HFFc6 (cell line): ENCODE measurements at places on chromosomes 6 and 20.
A peak's percentile ranks its signal among the peaks of the same experiment; 100 is the strongest.

- H3K27me3 ChIP-seq: no peaks in the 10 kb centered on the region; the same call in 1 of the 2 replicates
- H3K27ac ChIP-seq: peak overlapping the region; percentile 83
- peaks cover 23% of the 10 kb centered on the region for H3K4me1 ChIP-seq
- H3K36me3 ChIP-seq: peaks cover 5% of the 10 kb centered on the region
These were observed 83.7 kb upstream of the MPC1 start for GRCh38 chr6:166466178-166467122.

GRCh38 chr6:167979436-167980139, 17.9 kb upstream of the KIF25 start:
- H3K4me3 ChIP-seq: no peak overlapping the region
- no peaks in the 10 kb centered on the region for H3K36me3 ChIP-seq
- H3K27me3 ChIP-seq: peaks cover 10% of the 10 kb centered on the region
- no peak overlapping the region for H3K27ac ChIP-seq
- DNase-seq: no peak
- peaks cover 4% of the 10 kb centered on the region; the same call in 1 of the 2 replicates for H3K4me1 ChIP-seq

DNA sequence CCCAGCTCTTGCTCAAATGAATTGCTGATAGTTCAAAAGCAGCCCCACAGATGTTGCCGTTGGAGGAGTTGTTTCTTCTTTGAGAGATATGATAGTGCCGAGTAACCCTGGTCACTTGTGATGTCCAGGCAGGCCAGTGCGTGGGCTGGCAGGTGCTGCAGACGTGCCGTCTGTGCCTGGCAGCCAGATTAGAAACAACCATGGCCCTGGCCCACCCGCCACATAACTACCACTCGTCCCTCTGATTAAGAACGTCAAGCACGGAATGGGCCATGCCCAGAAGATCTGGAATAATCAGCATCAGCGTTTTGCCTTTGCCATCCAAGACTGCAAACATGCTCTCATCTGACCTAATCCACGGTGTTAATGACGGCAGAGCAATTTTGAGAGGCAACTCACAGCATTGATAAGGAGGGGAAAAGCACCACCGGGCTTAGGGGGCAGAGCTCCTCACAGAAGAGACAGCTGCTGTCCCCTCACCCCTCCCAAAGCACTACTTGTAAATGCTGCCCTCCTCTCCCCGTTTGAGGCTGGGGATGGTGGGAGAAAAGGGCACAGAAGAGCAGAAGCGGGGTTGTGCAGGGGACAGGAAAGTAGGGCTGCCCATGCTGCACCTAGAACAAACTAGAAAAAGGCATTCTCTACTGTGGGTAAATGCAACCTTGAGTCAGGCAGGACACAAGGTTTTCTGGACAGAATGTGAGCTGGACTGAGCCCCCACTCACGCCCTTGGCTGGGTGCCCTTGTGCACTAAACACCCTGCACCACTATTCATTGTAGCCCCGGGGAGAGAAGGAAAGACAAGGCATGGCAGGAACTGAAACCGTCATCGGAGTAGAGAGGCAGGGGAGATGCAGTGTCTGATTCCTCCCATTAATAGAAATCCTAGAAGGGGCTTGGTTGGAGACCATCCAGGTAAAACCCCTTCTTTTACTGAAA, 5.3 kb upstream of the CPNE5 start:
- DNase-seq: no peak
- H3K4me3 ChIP-seq: no peak overlapping the region
- no peak overlapping the region for H3K27ac ChIP-seq
- peaks cover 11% of the 10 kb centered on the region for H3K27me3 ChIP-seq

DNA sequence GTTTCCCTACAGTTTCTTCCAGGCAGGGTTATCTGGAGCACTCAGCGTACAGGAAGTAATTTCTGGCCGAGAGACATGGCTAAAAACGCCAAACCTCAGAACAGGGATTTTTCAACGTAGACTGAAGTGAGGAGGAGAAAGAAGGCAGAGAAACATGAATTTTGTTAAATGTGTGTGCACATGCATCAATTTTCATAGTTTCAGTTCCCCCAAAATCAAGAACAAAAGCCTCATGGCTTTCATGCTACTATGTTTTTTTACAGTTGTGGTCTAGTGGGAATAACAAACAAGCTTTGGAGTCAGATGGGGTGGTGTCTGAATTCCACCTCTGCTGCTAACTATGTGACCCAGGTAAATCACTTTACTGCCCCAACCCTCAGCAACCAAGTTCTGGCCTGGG, 4.9 kb downstream of the TOMM34 start:
- peak overlapping the region; percentile 19; the same call in 1 of the 2 replicates for H3K27ac ChIP-seq
- no peaks in the 10 kb centered on the region for H3K27me3 ChIP-seq
- H3K36me3 ChIP-seq: peaks cover 54% of the 10 kb centered on the region
- peaks cover 50% of the 10 kb centered on the region for H3K4me1 ChIP-seq
- H3K4me3 ChIP-seq: no peak overlapping the region
- no peak for DNase-seq

GRCh38 chr20:57657535-57658446, 37.6 kb upstream of the ZBP1 start:
- no peak overlapping the region for H3K27ac ChIP-seq
- no peak for DNase-seq
- no peaks in the 10 kb centered on the region; the same call in 1 of the 2 replicates for H3K27me3 ChIP-seq
- H3K4me1 ChIP-seq: no peaks in the 10 kb centered on the region
- no peak overlapping the region for H3K4me3 ChIP-seq

GRCh38 chr6:13268913-13269518, 59.3 kb downstream of the TBC1D7 start:
- H3K4me1 ChIP-seq: peaks cover 29% of the 10 kb centered on the region
- H3K36me3 ChIP-seq: peaks cover 5% of the 10 kb centered on the region; the same call in 1 of the 2 replicates
- H3K4me3 ChIP-seq: no peak overlapping the region

DNA sequence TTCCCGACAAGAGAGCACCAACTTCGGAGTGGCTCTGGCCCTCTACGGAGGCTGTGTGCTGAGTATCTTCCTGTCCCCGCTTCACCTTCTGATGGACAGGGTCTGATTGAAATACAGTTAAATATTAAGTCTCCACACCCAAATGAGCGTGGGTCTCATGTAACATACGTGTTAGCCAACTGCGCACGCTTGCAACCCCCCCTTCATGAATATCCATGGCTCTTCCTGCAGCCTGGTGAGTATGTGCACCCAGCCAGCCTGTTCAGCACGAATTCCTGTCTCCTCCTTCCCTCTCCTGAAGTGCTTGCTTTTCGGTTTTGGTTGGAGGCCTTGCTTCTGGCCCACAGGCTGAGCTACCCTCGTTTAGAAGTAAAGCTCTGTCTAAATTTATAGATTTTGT, 102.9 kb upstream of the FRMD1 start:
- no peak overlapping the region for H3K4me3 ChIP-seq
- H3K36me3 ChIP-seq: peaks cover 5% of the 10 kb centered on the region; the same call in 1 of the 2 replicates
- H3K27ac ChIP-seq: no peak overlapping the region
- no peaks in the 10 kb centered on the region for H3K4me1 ChIP-seq

DNA sequence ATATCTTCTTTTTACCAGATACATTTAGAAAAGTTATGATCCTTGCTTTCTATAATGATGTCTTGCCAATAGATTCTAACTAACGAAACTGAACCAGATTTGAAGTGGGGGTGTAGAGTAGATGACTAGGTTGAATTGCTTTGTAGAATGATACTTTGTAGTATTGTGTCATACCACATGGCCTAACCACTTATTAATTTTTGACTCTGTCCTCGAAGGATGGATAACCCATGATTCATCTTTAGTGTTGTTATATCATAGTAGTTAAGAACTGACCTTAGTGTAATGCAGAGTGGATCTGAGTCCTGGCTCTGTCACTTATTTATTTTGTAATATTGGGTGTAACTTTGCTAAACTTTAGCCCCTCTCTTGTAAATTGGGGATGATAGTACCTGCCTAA, 4.5 kb downstream of the PHF3 start:
- peaks cover 65% of the 10 kb centered on the region for H3K4me1 ChIP-seq
- H3K27ac ChIP-seq: peak overlapping the region; percentile 67
- H3K36me3 ChIP-seq: no peaks in the 10 kb centered on the region

DNA sequence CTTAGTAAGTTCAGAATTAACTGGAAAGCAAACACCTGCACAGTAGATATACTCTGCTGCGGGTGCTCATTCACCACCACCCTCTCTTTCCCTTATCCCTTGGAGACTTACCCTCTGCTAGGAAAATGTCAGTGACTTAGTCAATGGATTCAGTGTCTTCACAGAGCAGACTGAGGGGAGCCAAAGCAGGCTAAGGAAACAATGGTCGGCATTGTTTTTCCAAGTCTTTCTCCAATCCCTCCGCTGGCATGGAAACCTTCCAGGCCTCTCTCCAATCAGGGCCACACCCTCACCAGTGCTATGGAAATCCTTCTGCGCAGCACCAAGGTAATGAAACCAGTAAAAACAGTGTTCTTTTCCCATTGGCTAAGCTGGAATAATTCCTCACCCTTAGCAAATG, 531.2 kb downstream of the TFAP2B start:
- no peak overlapping the region for H3K27ac ChIP-seq
- peaks cover 4% of the 10 kb centered on the region; the same call in 1 of the 2 replicates for H3K36me3 ChIP-seq
- no peak overlapping the region for H3K4me3 ChIP-seq
- no peak for DNase-seq
- H3K27me3 ChIP-seq: no peaks in the 10 kb centered on the region; the same call in 1 of the 2 replicates
- H3K4me1 ChIP-seq: no peaks in the 10 kb centered on the region

DNA sequence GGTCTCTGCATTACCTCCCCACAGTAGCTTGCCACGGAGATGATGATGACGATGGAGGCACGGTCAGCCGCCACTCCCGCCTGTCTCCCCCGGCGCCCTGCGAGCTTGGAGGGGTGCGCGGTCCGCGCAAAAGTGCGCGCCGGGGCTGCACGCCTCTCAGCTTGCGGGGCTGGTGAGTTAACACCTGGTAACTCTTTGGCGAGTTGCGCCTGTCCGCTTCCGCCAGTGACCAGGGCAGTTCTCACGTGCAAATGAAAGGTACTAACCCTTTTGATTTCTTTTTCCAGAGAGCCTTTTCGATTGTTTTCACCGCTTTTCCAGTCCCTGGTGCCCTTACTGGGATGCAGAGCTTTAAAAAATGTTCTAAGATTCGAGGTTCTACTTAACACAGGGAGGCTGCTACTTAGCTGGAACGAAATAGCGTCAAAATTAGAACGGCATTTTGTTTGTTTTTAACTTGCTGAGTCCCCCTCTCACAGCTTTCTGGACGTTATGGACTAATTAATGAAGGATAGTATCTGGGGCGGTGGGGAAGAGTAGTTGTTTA, 6.2 kb downstream of the GRIK2 start:
- H3K4me1 ChIP-seq: peaks cover 31% of the 10 kb centered on the region
- 0 out of 2 replicates have a peak, but pooled peaks cover 1% of the 10 kb centered on the region for H3K27me3 ChIP-seq
- H3K27ac ChIP-seq: no peak overlapping the region
- no peak overlapping the region for H3K4me3 ChIP-seq
- no peak for DNase-seq
- peaks cover 52% of the 10 kb centered on the region for H3K36me3 ChIP-seq

DNA sequence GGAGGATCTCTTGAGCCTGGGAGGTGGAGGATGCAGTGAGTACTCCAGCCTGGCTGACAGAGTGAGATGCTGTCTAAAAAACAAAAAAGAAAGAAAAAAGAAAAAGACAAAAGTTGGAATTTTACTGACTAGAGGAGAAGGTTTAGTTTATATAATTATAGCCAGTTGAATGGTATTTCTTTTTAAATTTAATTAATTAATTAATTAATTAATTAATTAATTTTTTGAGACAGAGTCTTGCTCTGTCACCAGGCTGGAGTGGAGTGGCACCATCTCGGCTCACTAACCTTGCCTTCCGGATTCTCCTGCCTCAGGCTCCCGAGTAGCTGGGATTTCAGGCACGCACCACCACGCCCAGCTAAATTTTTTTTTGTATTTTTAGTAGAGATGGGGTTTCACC, 8.7 kb downstream of the DNAH8 start:
- DNase-seq: no peak
- H3K27me3 ChIP-seq: peaks cover 11% of the 10 kb centered on the region
- H3K4me3 ChIP-seq: no peak overlapping the region
- H3K4me1 ChIP-seq: no peaks in the 10 kb centered on the region

DNA sequence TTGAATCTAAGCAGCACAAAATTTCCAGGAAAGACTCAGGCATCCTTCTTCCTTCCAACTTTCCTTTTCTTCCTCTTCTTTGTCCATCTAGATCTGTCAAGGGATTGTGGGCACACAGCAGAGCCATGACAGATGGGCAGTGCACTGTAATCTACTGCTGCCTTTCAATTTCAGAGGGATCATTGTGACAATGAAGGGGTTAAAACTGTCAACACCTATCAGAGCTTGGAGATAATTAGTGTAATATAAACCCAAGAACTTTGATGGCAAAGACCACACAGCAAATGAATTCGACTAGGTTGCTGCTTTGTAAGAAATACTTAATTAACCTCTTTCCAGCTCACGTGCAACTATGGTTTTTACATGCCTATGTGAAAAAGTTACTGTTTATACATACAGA, 55.0 kb downstream of the SAMD5 start:
- no peak overlapping the region for H3K27ac ChIP-seq
- no peaks in the 10 kb centered on the region for H3K4me1 ChIP-seq
- no peaks in the 10 kb centered on the region for H3K27me3 ChIP-seq

GRCh38 chr6:101605874-101606273, 212.4 kb downstream of the GRIK2 start:
- no peak overlapping the region for H3K4me3 ChIP-seq
- no peaks in the 10 kb centered on the region for H3K36me3 ChIP-seq
- no peak overlapping the region for H3K27ac ChIP-seq
- no peaks in the 10 kb centered on the region; the same call in 1 of the 2 replicates for H3K27me3 ChIP-seq
- H3K4me1 ChIP-seq: no peaks in the 10 kb centered on the region

DNA sequence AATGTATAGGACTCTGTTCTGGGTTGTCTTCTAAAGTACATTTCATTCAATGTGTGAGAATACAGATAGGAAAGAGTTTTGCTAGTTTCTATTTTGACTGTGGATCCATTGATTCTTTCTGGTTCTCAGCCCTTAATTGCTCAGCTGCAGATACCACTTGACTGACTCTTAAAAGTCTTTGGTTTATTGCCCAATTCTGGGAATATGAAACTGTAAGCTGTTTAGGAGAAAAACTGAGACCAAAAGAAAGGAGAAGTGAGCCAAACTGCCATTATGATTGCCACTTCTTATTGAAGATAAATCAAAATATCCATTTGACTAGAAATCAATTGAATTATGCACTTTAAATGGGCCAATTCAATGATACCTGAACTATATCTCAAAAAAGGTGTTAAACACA, 211.4 kb downstream of the ESR1 start:
- no peak for DNase-seq
- no peaks in the 10 kb centered on the region; the same call in 1 of the 2 replicates for H3K27me3 ChIP-seq
- no peak overlapping the region for H3K4me3 ChIP-seq
- no peaks in the 10 kb centered on the region; the same call in 1 of the 2 replicates for H3K4me1 ChIP-seq

GRCh38 chr6:81235512-81235911, 517.0 kb downstream of the TENT5A start:
- no peaks in the 10 kb centered on the region for H3K27me3 ChIP-seq
- no peak overlapping the region for H3K4me3 ChIP-seq
- H3K27ac ChIP-seq: no peak overlapping the region
- no peaks in the 10 kb centered on the region for H3K36me3 ChIP-seq
- DNase-seq: no peak
- peaks cover 27% of the 10 kb centered on the region for H3K4me1 ChIP-seq

GRCh38 chr6:2531426-2532215, 219.1 kb downstream of the MYLK4 start:
- H3K27ac ChIP-seq: no peak overlapping the region
- H3K27me3 ChIP-seq: peaks cover 18% of the 10 kb centered on the region
- no peaks in the 10 kb centered on the region for H3K36me3 ChIP-seq
- peaks cover 18% of the 10 kb centered on the region for H3K4me1 ChIP-seq
- H3K4me3 ChIP-seq: no peak overlapping the region
